ENCODE measurements at places on chromosomes 13 and 19.

DNA sequence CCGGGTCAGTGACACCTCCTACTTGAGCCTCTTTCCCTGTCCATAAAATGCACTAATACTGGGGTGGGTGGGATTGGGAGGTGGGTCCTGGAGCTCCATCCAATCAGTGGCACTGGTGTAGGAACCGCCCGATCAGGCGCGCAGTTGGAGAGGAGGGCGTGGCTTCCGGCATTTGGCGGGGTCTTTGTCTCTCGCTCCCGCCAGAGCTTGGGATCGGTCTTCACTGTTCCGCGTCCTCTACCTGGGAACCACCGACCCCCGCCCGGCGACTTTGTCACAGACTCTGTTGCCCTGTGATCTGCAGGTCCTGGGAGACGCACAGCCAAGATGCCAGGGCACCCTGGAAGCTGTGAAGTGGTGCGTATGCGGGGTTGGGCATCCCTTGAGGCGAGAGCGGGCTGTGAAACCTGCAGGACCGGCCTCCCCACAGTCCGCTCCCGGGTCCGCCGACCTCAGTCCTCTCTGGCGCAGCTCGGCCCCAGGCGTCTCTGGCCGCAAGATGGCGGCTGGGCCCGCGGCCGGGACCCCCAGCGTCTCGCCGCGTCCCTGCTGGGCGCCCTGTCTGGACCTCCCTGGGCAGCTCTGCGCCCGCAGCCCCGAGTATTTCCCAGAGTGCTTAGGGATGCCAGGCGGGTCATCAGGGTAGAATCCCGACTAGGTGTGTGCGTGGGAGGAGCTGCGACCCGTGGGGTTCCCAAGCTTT, 41.6 kb upstream of the ZNF730 start:
- DNase-seq = peak; percentile 41

- DNase-seq = no peak
Measured at GRCh38 chr19:45667620-45668341, at the start of gene GIPR. GIPR (plus strand) TSS chr19:45668221; CDS start chr19:45669521, 1,300 bp downstream.

DNA sequence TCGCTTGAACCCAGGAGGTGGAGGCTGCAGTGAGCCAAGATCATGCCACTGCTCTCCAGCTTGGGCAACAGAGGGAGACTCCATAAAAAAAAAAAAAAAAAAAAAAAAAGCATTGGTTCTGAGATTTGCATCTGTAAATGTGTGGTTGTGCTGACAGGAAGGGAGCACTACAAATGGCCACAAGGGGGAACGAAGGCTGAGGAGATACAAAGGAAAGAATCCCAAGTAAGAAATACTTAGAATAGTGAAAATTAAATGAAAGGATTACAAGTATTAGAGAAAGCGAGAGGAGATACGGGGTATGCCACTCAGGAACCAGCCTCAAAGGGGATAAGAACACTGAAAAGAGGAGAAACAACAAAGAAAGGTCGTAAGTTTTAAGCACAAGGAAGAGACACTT, 284.9 kb downstream of the KLF12 start:
- DNase-seq = peak; percentile 36

DNA sequence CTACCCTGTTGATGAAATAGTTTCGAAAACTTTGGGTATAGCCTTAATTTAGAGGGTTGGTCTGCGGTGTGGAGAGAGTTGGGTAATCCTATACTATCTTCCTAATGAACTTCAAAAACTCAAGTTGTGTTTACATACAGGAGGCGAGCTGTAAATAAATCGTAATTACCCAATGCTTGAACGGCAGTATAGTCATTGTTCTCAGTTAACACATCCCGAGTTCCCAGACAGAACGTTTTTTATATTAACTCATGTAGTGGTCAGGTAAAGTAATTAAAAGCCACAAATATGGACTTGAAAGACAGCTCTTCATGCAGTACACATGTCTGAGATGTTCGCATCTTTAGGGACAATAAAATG, 1.5 kb downstream of the PDS5B start:
- peak; percentile 59 for DNase-seq

DNA sequence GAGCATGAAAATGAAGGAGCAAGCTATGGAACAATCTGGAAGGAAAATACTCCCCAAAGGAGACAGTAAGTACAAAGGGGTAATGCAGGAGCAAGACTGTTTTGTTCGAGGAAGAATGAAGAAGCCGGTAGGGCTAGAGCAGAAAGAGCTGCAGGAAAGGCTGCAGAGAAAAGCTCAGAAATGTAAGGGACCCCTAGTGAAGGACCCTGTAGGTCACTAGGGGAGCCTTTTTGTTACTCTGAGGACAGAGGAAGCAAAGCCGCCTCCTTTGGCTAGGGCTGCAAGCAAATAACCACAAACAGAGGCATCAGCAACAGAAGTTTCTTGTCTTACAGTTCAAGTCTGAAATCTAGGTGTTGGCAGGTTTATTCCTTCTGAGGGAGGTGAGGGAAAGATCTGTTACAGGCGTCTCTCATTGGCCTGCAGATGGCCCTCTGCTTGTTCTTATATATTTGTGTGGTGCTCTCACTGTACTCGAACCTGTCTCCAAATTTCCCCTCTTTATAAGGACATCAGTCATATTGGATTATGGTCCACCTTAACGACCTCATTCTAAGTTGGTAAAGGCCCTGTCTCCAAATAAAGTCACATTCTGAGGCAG, 362.3 kb downstream of the COG6 start:
- DNase-seq = no peak

DNA sequence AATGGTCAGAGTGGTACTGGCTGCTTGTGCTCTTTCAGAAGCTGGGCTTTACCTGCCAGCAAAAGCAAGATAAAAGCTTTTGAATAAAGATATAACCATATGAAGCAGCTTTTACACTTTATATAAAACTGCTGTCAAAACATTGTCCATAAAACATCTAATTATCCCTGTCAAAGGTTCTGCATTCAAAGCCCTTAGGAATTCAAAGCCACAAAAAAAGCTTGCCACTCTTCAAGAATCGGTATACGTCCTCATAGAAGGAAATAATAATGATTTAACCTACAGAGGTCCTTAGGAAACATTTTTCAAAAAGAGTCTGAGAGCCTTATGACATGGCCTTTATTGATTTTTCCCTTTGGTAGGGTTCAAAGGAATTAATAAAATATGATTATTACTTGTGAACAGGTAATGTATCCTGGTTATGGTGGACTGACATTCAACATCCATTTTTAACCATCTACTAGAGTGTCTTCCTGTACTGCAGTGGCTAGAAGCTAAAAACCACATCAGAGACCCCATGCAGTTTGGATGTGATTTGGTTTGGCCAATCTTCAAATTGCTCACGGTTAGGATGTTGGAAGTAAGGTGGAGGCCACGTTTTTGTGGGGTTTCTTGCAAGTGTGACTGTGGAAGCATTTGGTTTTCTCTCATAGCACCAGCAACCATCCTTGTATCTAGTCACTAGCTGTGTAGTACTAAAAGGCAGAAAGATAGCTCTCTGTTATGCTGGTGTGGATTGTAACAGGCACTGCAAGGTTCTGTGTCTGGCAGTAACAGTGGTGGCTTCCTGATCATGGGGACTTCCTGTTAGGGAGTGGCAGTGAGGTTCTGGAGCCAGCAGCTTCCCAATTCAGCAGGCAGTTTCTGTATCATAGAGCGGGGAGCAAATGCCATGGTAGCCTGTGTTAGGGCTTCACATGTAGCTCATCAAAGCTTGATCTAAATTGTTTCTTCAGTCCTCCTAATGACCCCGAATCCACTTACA, 441.5 kb downstream of the DIAPH3 start:
- DNase-seq = no peak

DNA sequence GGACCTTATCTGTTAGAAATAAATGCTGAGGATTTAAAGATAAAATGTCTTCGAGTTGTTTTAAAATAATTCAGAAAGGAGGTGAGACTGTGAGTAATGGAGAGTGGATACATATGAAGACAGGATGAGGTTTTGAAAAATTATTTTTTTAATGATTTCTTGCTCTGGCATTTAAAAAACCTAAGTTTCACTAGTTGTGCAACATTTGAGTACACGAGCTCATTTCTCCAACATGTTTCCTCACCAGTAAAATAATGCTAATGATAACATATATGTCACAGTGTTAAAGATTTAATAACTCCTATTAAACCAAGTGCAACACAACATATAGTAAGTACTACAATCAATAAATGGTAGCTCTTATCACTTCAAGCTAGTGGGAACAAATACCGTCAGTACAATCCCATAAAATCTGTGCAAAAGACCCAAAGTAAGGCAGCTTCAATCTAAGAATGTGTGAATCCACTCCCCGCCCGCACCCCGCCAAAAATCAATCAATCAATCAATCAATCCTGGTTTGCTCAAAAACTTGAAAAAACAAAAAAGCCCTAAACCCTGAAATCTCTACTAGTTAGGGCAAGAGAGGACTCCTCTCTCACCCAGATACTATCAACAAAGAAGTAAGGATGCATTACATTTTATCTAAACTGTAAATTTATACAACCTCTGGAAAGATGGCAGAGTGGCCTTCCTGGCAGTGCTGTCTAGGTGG, 1.3 kb downstream of the ALG5 start:
- DNase-seq = no peak

DNA sequence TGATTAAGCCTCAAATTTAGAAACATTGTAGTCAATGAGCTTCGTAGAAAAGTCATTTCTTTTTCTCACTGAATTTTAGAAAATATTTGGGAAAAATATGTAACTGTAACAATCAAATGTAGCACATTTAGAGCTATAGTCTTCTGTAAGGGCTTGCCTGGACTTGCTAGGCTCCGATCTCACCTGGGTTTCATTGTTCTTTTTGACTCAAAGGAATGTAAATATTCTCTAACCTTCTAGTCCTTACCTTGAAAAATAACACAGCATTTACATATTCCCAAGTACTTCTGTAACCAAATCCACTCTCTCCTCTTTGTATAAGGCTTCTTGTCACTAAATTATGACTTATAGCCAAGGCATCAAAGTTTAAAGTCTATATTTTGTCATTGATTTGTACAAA, 2.9 kb upstream of the UFM1 start:
- no peak for DNase-seq

- peak; percentile 21 for DNase-seq
Measured at GRCh38 chr13:108272333-108272732, 2.8 kb downstream of the TNFSF13B start.
